Hepatocyte (in vitro differentiated cells): ENCODE measurements at places on chromosomes 7 and 10. TPM values are rescaled to one million over a fixed set of nuclear protein-coding genes. Genes with fewer than 3 reads are reported as not detected.

DNA sequence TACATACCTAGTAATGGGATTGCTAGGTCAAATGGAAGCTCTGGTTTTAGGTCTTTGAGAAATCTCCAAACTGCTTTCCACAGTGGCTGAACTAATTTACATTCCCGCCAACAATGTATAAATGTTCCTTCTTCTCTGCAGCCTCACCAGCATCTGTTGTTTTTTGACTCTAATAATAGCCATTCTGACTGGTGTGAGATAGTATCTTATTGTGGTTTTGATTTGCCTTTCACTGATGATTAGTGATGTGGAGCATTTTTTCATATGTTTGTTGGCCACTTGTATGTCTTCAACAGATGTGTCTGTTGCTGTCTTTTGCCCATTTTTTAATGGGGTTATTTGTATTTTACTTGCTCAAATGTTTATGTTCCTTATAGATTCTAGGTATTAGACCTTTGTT is 675.5 kb downstream of the SUGCT start:
- H3K27ac ChIP-seq = no peak overlapping the region
- no peak for DNase-seq
- no peak overlapping the region for H3K4me3 ChIP-seq
- no peaks in the 10 kb centered on the region for H3K36me3 ChIP-seq
- H3K4me1 ChIP-seq = no peaks in the 10 kb centered on the region

DNA sequence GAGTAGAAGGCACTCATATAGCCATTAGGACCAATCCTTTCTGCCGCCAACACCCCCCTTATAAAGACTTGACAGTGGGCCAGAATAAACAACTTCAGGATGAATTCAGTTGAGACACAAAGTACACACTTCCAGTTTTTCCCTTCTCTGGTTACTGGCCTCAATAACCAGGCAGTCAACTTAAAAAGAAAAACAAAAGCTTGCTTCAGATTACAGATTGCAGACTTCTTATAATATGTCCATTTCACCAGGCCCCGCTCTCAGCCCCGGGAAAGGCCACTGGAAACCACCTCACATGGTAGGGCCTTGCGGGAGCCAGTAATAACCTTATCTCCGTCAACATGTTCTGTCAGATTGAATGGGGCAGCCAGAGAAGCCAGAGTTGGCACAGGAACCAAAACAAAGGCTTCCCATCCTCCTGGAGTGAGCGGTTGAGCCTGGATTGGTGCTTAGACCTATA is 108.8 kb downstream of the EGFR start:
- H3K36me3 ChIP-seq = no peaks in the 10 kb centered on the region
- H3K4me1 ChIP-seq = peaks cover 50% of the 10 kb centered on the region
- H3K27me3 ChIP-seq = no peaks in the 10 kb centered on the region
- no peak for DNase-seq

GRCh38 chr10:94361171-94361794 is 1.5 kb downstream of the NOC3L start:
- peaks cover 11% of the 10 kb centered on the region for H3K4me1 ChIP-seq
- no peaks in the 10 kb centered on the region for H3K36me3 ChIP-seq
- DNase-seq = no peak
- no peaks in the 10 kb centered on the region for H3K27me3 ChIP-seq
- peak overlapping the region; percentile 53 for H3K4me3 ChIP-seq

GRCh38 chr7:55276572-55277295 is 88.4 kb upstream of the LANCL2 start:
- no peak overlapping the region for H3K27ac ChIP-seq
- H3K4me3 ChIP-seq = no peak overlapping the region
- DNase-seq = no peak
- H3K4me1 ChIP-seq = no peaks in the 10 kb centered on the region
- H3K36me3 ChIP-seq = no peaks in the 10 kb centered on the region
- H3K27me3 ChIP-seq = no peaks in the 10 kb centered on the region

GRCh38 chr7:220151-220841 is 27.9 kb downstream of the FAM20C start:
- peaks cover 25% of the 10 kb centered on the region for H3K4me1 ChIP-seq
- H3K27ac ChIP-seq = peak overlapping the region; percentile 81
- no peaks in the 10 kb centered on the region for H3K36me3 ChIP-seq
- no peaks in the 10 kb centered on the region for H3K27me3 ChIP-seq

DNA sequence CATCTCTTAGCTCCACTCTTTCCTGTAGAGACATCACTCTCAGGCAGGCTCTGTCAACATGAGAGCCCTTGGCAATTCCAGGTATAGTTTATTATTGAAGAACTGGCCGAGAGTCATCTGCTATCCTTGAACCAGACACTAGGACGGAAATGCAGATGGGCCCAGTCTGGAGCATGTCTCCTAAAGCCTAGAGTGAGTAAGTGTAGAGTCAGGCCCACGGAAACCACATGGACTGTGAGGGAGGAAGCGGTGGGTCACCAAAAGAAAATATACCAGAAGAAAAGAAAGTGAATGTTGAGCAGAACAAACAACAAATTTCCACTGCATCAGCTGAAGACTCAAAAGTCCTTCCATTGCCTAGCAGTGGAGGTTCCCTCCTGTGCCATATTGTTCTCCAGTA is 15.7 kb upstream of the RELN start:
- H3K27me3 ChIP-seq = no peaks in the 10 kb centered on the region
- H3K27ac ChIP-seq = no peak overlapping the region
- no peaks in the 10 kb centered on the region for H3K4me1 ChIP-seq

DNA sequence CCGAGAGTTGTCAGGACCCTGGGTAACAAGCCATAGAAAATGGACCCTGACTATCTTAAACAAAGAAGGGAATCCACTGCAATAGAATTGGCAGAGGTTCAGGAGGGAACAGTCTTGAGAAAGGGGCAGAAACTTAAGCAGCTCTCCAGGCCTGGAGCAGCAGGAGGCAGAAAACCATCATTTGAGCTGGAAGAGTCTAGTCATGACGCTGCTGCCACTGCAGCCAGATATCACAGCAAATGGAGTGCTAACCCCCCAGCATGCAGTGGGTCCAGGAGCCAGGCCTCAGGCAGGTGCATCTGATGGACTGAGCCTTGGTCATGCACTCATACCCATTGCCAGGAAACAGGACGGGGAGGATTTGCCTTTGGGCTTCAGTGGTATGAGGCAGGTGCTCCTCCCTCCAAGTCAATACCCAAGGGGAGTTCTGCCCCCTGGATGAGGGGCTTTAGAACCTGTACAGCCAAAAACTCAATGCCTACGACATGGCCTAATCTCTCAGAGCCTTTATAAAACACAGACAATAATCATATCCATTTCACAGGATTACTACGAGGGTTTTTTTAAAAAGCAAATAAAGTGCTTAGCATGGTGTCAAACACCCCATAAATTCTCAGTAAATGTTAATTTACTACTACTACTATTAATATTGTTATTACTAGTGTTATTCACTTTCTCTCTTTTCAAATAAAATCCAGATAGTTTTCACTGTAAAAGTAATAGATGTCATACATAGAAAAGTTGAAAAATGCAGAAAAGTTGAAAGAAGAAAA is 30.7 kb downstream of the DUSP5 start:
- peaks cover 25% of the 10 kb centered on the region for H3K27me3 ChIP-seq
- no peak overlapping the region for H3K27ac ChIP-seq
- DNase-seq = no peak

DNA sequence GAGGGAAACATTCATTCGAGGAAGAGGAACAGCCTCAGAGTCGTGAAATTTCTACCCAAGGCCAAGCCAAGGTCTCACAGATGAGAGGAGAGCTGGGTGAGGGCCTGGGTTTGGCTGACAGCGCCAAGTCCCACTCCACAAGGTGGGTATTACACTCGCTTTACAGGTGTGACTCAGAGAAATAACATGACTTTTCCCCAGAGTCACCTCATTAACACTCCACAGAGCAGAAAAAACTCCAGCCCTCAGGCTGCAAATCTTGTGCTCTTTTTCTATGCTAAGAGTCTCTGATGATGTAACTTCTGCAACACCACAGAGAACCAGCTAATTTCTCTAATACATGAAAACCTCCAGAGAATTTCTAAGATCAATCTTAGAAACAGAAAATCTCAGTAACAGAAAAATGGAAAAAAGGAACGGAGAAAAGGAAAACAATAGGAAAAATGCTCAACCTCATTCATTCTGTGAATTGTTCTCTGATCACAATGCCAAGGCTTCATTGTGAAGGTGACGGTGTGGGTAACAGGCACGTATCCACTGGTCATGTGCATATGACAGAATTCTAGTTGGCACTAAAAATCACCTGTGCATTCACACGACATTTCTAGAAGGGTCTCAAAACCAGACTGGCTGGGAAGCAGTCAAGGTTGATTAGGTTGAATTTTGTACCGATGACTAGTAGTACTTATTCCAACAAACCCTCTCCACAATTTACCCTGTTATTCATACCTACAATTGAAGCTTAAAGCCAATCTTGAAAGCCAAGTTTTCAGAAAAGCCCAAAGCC is 20.3 kb downstream of the YWHAG start:
- no peaks in the 10 kb centered on the region for H3K4me1 ChIP-seq
- H3K27me3 ChIP-seq = no peaks in the 10 kb centered on the region
- H3K36me3 ChIP-seq = no peaks in the 10 kb centered on the region
- DNase-seq = no peak
- no peak overlapping the region for H3K27ac ChIP-seq

DNA sequence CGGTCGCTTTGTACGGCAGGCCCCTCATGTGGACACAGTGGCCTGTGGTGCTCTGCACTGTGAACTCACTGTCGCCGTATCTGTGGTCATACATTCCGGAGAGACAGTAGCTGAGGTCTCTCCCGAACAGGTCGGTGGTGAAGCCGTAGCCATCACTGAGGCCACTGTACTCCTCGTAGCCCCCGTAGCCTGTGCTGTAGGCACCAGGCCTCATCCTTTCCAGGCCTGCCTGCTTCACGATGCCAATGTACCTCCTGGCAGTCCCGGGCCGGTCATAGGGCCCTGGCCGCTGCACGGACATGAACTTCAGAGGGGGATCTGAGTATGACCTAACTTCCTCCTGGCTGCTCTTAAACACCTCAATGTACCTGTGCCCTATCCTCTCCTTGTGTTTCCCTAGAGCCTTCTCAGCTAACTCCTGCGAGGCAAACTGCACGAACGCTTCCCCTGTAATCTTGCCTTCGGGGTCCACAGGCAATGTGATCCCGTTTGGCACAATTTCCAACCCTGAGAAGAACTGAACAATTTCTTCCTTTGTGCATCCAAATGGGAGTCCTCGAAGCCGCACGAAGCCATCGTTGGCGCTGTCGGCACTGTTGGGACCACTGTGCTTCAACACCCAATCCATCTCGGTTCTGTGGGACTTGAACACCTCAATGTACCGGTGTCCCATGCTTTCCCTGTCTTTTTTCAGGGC is 15.7 kb downstream of the FXYD4 start:
- DNase-seq = no peak
- peaks cover 5% of the 10 kb centered on the region for H3K36me3 ChIP-seq
- H3K27me3 ChIP-seq = no peaks in the 10 kb centered on the region
- no peak overlapping the region for H3K4me3 ChIP-seq

DNA sequence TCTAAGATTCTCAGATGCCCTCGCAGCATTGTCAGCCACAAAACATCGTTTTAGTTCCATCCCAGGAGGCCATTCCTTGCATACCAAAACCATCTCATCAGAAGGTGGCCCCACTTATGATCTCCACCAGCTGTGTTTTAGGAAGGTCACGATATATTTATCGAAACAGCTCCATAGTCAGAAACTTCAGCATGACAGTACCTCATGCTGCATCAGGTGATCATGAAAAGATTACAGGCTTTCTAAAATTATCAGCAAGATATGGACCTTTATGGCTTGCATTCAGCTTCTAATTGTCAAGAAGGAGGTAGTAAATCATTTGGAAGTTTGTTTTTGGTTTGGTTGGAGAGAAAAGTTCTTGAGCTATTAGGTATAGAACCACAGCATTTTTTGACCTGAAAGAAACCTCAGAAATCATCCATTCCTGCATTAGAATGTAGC is 20.0 kb downstream of the JAZF1 start:
- peaks cover 2% of the 10 kb centered on the region for H3K4me1 ChIP-seq
- H3K27me3 ChIP-seq = no peaks in the 10 kb centered on the region

GRCh38 chr10:90916392-90917237 is 4.3 kb downstream of the ANKRD1 start:
- no peak overlapping the region for H3K4me3 ChIP-seq
- DNase-seq = no peak
- H3K36me3 ChIP-seq = no peaks in the 10 kb centered on the region
- no peaks in the 10 kb centered on the region for H3K27me3 ChIP-seq
- H3K4me1 ChIP-seq = peaks cover 3% of the 10 kb centered on the region
- no peak overlapping the region for H3K27ac ChIP-seq

DNA sequence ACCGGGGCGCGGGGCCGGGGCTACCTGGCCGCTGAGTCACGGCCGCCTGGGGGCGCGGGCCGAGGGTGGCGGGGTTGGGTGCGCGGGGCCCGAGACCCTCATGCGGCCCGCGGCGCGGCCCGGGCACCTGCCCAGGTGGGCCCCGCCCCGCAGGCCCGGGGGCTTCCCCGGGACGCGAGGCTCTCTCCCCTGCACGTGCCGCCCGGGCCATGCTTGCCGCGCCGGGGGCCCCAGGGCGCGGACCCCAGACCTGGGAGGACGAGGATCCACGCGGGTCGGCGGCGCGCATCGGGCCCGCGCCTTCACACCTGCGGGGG is 402 bp downstream of the MAFK start:
- H3K27me3 ChIP-seq = no peaks in the 10 kb centered on the region
- peak overlapping the region; percentile 38 for H3K4me3 ChIP-seq
- DNase-seq = peak; percentile 49
- H3K36me3 ChIP-seq = no peaks in the 10 kb centered on the region
- peaks cover 29% of the 10 kb centered on the region for H3K4me1 ChIP-seq
- peak overlapping the region; percentile 98 for H3K27ac ChIP-seq

DNA sequence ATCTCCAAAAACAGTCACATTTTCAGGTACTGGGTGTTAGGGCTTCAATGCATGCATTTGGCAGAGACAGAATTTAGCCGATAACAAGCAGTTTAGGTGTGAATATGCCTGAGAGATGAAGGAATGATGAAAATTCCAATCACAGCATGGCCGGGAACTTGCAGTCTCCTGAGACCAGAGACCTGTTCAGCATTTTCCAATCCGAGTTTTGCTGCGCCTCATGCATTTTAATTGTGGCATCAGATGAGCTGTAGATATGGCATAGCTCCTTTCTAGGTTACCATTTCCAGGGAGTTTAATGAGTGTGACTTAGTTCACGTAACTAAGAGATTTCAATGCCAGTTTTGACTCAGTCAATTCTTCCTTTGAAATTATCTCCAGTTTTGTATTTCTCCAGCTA is 14.5 kb upstream of the C1QL3 start:
- H3K4me3 ChIP-seq = no peak overlapping the region
- H3K27ac ChIP-seq = no peak overlapping the region
- no peak for DNase-seq
- no peaks in the 10 kb centered on the region for H3K27me3 ChIP-seq
- H3K36me3 ChIP-seq = no peaks in the 10 kb centered on the region

GRCh38 chr7:81430761-81431160 is 339.1 kb downstream of the HGF start:
- no peaks in the 10 kb centered on the region for H3K4me1 ChIP-seq
- no peak for DNase-seq
- H3K4me3 ChIP-seq = no peak overlapping the region
- no peak overlapping the region for H3K27ac ChIP-seq

- peak within 1 kb of the TSS; percentile 35 for H3K27ac ChIP-seq
- H3K4me3 ChIP-seq = no peak within 1 kb of the TSS
- peaks cover 19% of the 10 kb centered on the region for H3K4me1 ChIP-seq
- H3K36me3 ChIP-seq = no peaks in the 10 kb centered on the region
Measured at GRCh38 chr10:50251394-50251793, at the start of gene ASAH2. Gene ASAH2, minus strand, starts transcription at chr10:50251516. Its CDS starts 2,906 bp downstream, at chr10:50248610.

Gene SH2D4B
- polyA plus RNA-seq = not detected in 2 replicates

Gene MEOX2
- polyA plus RNA-seq = 1.00 and 1.3 TPM in 2 replicates

Gene GCK
- 1.7 TPM in 2 replicates for polyA plus RNA-seq

Gene PLXNA4
- polyA plus RNA-seq = 1.4 and 1.9 TPM in 2 replicates

Gene EGR2
- 10.4 and 16.1 TPM in 2 replicates for polyA plus RNA-seq

Gene MYL10
- 1.2 and 2.1 TPM in 2 replicates for polyA plus RNA-seq

Gene EMX2
- not detected in 2 replicates for polyA plus RNA-seq

Gene LRIT1
- polyA plus RNA-seq = not detected in 2 replicates

Gene PRLHR
- polyA plus RNA-seq = not detected in 2 replicates

Gene CNPY1
- polyA plus RNA-seq = not detected in 2 replicates

Gene TRPV5
- not detected in 2 replicates for polyA plus RNA-seq

Gene PTN
- polyA plus RNA-seq = 50.8 and 75.3 TPM in 2 replicates

Gene ACTL6B
- polyA plus RNA-seq = not detected in 2 replicates

Gene PIK3CG
- polyA plus RNA-seq = 0.25 and 0.56 TPM in 2 replicates

Gene ADAM8
- polyA plus RNA-seq = 3.0 and 5.4 TPM in 2 replicates
